GM06990 (cell line): ENCODE measurements at places on chromosomes 16 and 17.

DNA sequence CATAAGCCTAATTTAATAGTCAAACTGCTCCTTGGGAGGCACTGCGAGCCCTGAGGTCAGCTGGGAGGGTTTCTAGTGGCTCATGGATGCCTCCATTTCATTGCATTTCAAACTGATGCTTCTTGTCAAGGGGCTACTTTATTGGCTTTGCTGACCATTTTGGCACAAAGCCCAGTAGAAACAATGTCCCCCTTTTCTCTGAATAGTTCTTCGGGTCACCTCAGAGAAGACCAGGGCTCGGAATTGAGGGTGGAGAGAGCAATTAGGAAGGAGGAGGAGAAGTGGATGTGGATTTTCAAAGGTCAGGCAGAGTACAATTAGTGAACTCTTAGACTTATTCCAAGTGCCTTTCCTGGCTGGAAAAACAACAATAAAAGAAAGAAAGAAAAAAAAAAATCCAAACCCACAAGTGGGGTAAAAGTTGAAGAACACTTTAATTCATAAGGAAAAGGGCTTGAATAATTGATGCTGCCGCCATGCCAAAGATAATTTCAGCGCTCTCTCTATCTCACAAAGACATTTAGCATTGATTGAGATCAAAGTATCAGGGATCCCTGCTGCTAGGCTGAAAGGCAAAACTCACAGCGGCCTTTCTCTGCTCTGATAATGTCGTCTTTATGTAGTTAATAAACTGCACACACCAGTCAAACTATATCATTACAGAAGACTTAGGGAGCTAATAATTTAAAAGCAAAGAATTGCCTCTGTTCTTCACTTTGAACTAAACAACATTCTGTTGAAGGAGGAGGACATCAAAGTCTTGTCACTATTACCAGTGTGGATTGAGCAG lies 122.7 kb downstream of the RGS9 start:
- no peak for DNase-seq

- no peak for DNase-seq
Observed at GRCh38 chr16:54488729-54489128, 202.1 kb upstream of the IRX3 start.

GRCh38 chr16:64089697-64090096 lies 1032.2 kb downstream of the CDH11 start:
- DNase-seq = no peak

DNA sequence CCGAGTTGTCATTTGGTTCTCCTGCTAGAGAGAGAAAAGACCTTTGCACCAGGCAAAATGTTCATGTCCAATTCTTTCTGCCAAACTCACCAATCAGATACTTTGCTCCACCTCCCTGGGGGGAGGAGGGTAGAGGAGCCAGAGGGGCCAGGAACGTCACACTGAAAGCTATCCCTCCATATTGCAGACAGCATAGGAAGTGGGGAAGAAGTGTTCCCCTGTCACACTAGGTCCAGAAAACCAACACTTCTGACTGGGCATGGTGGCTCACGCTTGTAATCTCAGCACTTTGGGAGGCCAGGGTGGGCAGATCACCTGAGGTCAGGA lies 9.5 kb downstream of the HSD17B2 start:
- DNase-seq = no peak

DNA sequence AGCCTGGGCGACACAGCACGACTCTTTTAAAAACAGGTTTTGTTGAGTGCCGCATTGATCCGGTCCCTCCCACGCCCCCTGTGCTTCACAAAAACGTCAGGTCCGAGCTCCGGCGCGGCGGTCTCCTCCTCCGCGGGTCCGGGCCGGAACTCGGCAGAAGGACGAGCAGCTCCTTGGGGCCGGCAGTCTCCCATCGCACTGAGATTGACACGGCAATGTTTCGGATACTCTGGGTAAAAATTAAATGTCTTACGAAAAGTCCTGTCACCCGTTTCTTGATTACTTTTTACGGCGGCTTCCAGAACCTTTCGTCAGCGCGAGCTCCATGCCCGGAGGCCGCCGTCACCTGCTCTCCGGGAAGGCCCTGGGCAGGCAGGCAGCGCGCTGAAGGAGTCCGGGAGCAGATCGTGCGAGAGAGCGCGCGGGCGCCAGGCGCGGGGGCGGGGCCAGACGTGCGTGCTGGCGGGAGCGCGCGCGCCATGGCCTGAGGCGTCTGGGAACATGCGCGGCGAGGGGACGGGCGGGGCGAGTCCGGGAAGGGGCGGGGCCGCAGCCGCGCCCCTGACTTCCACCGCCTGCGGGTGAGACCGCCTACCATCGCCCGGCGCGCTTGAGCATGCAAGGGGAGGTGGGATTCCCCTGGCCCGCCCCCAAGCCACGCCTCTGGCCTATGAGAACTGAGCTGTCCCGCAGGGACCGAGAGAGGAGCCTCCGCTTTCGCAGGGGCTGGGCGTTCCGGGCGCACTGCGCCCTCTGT lies 11.7 kb upstream of the SRL start:
- peak; percentile 99 for DNase-seq

GRCh38 chr17:8120520-8121406 lies 2.4 kb upstream of the ALOXE3 start:
- DNase-seq = peak; percentile 86

DNA sequence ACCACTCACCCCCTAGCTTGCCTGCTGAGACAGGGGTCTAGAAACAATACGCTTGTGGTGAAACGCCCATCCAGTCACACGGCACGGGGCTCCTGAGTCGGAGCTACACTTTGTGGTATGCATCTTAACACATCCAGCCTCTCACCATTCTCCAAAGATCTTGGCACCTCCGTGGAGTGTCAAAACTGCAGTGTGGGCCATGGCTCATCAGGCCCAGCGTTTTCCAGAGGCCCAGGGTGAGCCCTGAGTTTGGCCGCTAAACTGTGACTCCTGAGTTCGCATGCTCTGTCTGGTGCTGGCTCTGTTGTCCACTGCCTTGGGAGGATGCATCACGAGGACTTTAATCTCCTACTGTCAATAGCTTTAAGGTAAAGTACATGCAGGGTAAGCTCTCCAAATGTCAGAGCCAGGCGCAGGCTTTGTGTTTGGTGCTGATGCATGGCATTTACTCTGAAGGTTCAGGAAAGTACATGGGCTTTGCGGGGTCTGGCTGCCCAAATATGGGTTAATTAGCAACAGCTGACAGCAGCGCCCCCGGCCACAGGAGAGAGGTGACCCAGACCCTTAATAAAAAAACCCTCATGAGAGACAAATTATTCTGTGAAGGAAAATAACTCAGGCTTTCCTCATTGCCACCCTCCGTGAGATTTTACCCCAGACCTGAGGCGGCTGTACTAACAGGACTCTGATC lies 118.4 kb downstream of the CCDC182 start:
- DNase-seq = no peak

- DNase-seq = no peak
Observed at GRCh38 chr16:78252757-78253156, 153.3 kb downstream of the WWOX start.

DNA sequence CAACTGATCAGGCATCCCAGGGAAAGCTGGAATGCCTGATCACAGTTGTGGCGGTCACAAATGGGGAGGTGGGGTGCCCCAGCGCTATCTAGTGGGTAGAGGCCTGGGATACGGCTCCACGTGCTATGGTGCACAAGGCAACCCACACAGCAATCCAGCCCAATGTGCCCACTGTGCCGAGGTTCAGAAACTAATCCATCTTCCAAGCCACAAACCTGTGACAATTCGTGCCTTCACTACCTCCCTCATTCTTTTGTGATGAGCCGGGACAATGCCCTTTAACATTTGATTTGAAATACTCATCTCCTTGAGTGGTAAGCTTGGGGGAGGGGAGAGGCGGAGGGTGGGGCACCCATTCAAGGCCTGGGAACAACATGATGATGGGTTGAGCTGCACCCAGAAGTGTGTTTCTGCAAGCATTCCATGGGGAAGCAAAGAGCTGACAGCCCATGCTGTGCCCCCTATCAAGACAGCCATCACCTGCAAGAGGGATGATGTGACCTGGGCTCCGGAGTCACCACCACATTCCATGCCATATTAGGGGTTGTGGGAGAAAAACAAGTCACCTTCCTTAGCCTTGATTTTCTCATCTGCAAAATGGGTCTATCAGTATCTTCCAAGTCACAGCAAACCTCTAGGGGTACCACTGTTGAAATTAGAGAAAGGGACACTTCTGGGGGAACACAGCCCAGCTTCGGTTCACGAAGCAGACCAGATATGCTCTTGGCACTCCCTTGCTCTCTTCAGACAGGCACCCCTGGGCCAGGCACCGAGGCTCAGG lies 3.7 kb downstream of the ELOB start:
- DNase-seq = no peak

DNA sequence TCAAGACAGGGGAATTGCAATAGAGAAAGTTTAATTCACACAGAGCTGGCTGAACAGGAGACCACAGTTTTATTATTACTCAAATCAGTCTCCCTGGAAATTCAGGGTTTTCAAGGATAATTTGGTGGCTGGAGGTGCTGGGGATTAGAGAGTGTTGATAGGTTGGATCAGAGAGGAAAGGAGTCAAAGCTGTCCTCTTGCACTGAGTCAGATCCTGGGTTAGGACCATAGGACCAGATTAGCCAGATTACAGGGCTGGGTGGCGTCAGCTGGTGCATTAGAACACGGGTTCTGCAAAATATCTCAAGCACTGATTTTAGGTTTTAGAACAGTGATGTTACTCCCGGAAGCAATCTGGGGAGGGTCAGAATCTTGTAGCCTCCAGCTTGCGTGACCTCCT lies 1.8 kb upstream of the NSMCE1 start:
- DNase-seq = no peak

DNA sequence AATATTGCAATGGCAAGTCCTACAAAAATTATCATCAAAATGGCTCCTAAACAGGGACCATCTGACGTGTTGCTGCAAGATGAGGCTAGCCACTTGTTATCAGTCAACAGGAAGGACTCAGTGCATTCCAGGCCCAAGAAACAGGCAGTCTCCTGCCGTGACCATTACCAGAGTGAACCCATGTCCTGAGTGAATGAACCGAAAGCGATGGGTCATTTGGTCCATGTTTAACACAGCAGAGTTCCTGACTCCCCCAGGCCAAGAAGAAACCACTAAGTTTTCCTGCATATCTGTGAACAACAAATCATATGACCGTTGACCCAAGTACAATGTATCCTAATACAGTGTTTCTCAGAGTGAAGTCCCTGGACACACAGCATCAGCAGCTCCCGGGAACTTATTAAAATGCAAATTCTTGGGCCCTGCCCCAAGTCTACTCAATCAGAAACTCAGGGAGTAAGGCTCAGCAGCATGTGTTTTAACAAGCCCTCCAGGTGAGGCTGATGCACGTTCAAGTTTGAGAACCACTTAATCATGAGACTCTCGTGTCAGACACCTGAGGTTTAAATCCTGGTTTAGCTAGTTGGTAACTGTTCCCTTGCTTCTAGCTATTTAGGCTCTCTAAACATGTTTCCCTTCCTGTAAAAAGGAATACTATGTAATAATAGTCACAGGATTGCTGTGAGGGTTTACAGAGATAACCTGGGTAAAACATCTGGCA lies 429.4 kb upstream of the MAF start:
- no peak for DNase-seq

GRCh38 chr16:81432937-81433557 lies 11.6 kb upstream of the CMIP start:
- peak; percentile 47 for DNase-seq

DNA sequence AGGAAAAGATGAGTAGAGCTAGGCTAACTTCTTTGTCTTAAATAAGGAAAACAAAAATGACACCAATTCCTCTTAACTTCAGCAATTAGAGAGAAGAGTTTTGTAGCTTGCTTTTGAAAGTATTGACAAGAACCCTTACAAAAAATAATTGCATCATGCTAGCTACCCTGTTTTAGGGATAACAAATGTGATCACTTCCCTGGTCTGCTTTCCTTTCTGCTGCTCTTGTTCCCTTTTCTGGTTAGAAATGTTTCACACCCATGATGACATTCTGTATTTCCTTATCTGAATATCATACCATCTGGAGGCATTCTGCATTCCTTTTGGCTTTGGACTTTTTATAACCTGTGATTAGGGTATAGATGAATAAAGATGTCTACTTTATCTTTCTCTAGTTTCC lies 9.9 kb upstream of the SMIM36 start:
- DNase-seq = no peak

GRCh38 chr17:68468334-68468733 lies 11.0 kb upstream of the WIPI1 start:
- DNase-seq = no peak

- DNase-seq = no peak
Observed at GRCh38 chr17:44235583-44235936, 16.1 kb upstream of the UBTF start.

- no peak for DNase-seq
Observed at GRCh38 chr17:30263552-30264333, 28.0 kb downstream of the BLMH start.

- DNase-seq = no peak
Observed at GRCh38 chr16:73390491-73390890, 342.6 kb upstream of the ZFHX3 start.

GRCh38 chr17:54770836-54771235 lies 129.8 kb upstream of the TOM1L1 start:
- no peak for DNase-seq

- DNase-seq = peak; percentile 76
Observed at GRCh38 chr16:3129137-3130131, 5.4 kb upstream of the ZNF213 start.

DNA sequence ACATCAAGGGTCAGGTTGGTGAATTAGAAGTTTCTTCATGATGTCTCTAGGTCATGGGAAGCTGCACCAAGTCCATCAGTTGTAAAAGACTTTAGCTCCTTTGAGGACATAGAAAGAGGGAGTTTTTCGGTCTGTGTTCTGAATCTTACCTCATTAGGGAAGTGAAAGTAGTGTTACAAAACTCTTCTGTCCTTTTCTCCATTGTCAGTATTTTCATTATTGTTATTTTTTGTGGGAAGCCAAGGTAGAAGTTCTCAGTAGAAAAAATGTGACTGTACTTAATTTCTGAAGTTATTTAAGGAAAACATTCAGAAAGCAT lies 24.2 kb downstream of the MAP3K3 start:
- peak; percentile 51 for DNase-seq

- no peak for DNase-seq
Observed at GRCh38 chr16:80680046-80680445, 124.4 kb downstream of the CDYL2 start.

GRCh38 chr16:2466667-2467527 lies 4.2 kb upstream of the NTN3 start:
- DNase-seq = no peak

DNA sequence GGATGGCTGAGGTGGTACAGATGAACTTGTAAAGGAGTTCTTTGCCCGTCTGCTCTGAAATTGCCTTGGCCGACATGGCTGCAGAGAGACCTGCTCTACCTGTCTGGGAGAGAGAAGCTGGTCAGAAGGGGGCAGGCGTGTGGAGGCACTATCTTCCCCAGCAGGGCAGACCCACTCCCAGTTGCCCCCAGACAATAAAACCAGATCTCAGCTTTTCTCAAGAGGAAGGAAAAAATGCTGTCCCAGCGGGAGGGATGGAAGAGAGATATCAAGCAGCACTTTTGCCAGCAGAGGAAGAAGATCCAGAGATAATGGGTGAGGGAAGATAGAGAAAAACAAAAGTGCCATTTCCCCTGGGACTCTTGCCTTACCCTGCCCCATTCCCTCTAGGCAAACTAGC lies 5.0 kb downstream of the ACLY start:
- DNase-seq = no peak

- no peak for DNase-seq
Observed at GRCh38 chr17:55710410-55710809, 12.3 kb downstream of the TMEM100 start.
